ENCODE measurements at places on chromosomes 16 and 17.
A peak's percentile ranks its signal among the peaks of the same experiment; 100 is the strongest.

DNA sequence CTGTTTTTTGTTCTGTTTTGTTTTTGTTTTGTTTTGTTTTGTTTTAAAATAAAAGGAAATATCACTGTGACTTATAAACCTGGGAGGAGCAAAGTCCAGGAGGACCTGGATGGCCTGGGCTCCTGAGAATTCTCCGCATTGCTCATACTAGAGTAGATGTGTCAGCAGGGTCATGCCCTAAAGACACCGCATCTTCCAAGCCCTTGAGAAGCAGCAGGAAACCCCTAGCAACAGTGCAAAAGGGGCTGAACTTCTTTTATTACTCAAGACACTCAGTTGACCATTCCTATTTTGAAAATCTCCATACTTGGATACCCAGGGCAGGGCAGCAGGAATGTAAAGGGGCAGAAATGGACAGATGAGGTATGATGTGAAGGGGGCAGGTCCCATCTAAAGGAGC is 51.8 kb downstream of the SYT17 start:
- no peak for DNase-seq

DNA sequence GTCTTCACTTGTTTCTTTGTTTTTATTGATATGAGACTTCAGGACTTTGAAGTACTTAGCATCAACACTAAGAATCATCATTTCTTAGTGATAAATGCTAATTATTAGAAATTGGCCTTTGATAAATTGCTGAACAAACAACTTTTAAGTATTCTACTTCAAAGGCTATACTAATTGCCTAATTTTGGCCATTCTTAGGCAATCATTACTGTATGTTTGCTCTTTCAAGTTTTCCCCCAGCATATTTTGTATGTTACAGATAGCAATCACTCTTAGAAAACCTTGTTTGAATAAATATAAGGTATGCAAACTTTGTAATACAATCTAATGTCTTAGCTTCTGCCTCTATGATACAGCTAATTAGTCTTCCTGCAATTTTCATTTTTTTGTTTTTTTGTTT is 46.0 kb downstream of the NQO1 start:
- DNase-seq: no peak

GRCh38 chr17:35241520-35241919 is 1.4 kb upstream of the SLFN5 start:
- no peak for DNase-seq

- no peak for DNase-seq
Measured at GRCh38 chr17:77208217-77208808, 67.5 kb downstream of the SEC14L1 start.

DNA sequence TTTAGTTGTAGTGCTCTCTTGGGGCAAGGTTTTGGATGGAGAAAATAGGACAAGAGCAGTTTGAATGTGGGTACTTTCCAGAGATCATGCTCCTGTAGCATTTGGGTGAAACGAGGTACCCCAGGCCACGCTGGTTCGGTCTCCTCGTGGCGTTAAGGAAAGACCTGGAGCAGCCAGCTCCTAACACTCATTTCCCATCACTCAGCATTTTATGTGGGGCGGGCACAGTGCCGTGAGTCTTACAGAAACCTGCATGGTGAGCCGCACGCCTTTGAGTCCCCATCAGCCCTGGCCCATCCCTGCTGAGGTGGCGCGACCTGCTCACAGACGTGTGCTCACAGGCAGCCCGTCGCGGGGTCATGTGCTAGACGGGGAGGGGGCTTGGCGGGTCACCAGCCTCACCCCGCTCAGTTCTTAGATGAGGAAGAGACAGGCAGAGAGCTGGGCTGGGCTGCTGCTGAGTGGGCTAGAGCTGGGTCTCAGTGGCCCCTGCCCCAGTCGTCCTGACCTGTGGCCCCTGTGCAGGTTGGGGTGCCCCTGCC is 37.3 kb downstream of the TBCD start:
- DNase-seq: no peak

DNA sequence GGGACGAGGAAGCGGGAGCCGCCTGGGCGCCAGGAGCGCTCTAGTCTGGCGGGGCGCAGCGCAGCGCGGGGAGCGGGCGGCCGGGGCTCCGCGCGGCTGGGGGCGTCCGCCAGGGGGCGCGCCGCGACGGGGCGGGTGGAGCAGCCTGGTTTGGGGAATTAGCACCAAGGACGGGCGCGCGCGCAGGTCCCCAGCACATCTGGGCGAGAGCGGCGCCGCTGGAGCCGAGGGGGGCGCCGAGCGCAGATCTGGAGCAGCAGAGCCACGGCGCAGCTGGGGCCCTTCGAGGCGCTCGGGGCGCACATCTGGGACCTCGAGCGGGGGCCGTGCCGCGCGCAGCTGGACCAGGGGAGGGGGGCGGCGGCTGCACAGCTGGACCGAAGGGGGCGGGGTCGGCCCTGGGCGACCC is at the start of gene NXPH3:
Gene NXPH3, plus strand, starts transcription at position 193 of the 409 bp plus-strand sequence. CDS start 349 bp downstream, outside the sequence.
- peak; percentile 85 for DNase-seq

All from NCI-H69 (cell line).